ENCODE measurements at places on chromosomes 2 and 18.

- DNase-seq: no peak
Observed at GRCh38 chr2:140797718-140798117, 1333.1 kb downstream of the LRP1B start.

- DNase-seq: no peak
Observed at GRCh38 chr2:164714471-164714870, 93.2 kb upstream of the GRB14 start.

DNA sequence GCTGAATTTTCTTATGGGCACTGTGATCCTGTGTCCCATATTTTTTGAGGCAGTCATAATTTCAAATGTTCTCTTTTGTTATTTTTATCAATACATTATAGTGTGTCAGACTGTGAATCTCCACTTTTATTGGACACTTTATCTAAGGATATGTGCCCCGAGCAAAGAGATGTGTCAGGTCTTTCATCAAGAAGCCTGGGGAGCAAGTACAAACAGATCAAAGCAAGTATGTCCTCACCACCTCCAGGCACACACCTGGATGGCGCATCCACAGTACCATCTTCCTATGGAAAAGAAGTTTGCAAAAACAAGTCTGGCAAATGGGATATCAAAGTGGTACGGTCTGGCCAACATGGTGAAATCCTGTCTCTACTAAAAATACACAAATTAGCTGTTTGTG is 81.0 kb upstream of the ZNF236 start:
- DNase-seq: no peak

DNA sequence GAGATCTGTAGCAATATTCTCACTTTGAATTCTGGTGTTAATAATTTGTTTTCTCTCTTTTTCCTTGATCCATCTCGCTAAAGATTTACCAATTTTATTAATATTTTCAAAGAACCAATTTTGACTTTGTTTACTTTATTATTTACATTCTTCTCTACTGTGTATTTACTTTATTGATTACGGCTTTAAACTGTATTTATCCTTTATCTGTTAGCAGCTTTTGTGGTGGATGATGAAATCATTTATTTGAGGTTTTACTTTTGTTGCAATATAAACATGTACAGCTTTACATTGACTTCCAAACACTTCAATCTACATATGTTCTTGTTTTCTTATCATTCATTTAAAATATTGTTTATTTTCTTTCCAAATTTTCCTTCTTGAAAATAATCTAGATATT is 719.9 kb downstream of the ADCYAP1 start:
- DNase-seq: no peak

GRCh38 chr2:148459377-148459778 is 185.2 kb upstream of the EPC2 start:
- no peak for DNase-seq

GRCh38 chr2:88671786-88672427 is 19.6 kb upstream of the RPIA start:
- DNase-seq: no peak

GRCh38 chr2:47508641-47509040 is 105.7 kb downstream of the MSH2 start:
- DNase-seq: no peak

DNA sequence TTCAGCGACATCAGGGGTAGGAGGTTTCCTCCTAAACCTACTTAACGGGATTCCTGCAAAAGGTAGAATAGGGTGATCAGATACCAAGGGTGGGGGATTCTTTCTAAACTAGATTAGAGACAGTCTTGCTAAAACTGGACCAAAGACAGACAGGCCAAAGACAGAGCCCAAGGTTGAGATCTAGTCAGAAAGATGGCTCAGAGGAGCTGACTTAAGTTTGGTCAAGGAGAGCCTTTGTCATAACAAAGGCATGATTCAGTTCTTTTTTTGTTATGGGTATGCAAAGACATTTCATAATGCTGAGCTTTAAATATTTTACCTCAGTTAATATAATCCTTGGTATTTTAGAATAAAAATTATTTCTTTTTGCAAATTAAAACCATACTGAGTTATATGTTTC is 17.8 kb upstream of the GPR75 start:
- DNase-seq: no peak

DNA sequence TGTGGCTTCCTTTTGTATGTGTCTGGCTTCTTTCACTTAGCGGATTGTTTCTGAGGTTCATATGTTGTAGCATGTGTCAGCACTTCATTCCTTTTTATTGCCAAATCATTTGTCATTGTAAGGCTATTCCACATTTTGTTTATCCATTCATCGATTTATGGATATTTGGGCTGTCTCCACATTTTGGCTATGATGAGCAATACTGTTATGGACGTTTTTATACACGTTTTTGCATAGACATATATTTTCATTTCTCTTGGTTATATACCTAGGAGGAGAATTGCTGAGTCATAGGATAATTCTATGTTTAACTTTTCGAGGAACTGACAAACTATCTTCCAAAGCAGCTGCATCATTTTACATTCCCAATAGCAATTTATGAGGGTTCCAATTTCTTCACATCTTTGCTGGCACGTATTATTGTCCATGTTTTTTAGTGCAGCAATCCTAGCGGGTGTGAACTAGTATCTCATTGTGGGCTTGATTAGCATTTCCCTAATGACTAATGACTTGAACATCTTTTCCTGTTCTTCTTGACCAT is 48.1 kb upstream of the TBC1D8 start:
- no peak for DNase-seq

DNA sequence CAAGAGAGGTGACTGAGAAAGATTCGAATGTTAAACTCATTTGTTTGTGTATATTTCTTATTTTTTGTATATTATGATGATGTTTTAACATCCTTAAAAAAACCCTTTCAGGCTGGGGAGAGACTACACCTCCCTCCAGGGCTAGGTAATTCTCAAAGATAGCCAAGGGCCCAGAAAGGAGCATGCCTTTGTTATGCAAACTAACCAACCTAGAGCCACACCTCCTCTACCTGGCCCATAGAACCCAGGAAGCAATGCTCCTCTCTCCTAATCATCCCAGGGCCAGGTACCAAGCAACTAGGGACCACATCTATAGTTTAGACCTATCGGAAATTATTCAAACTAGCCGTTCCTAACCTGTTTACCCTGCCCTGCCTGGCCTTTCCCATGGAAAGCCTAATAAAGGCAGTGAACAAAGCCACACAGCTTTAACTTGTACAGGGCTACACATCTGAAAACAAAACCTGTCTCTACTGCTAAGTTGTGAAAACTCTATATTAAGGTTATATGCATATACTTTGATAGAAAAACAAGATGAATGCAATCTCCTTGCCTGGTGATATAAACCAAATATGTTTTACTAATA is 79.7 kb downstream of the COLEC12 start:
- no peak for DNase-seq

DNA sequence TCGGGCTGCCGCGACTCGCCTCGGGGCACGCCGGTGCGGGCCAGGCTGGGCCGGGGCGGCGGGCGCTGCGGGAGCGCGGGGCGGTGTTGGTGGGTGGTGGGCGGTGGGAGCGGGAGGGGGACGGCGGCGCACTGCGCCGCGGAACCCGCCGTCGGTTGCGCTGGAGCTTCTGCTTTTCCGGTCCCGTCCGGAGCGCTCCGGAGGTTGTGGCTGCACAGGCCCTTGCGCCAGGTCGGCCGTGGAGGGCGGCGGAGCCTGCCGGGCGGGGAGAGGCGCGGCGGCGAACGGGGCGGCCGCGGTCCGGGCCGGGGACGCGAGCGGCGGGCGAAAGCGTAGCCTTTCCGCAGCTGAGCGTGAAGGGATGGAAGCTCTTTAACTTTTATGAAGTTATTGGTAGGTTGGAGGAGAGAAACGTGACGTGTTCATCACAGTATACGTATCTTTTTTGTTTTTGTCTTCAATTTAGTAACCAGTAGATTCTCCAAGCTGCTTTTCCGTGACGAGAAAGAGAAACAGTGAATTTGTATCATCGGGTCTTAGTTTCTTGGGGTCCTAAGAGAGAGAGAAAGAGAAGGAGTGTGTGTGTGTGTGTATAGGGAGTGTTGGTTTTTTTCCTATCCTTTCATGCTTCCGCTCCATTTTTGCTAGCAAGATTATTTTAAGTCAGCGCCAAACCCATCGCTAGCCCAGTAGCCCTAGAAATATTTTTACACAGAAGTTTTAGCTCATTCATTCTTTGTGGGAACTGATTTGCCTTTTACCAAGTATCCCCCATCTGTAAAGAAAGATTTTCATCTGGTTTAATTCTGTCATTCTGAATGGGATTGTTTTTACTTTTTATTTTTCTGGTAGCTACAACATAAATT is 535 bp downstream of the ATG4B start:
- DNase-seq: peak; percentile 56

DNA sequence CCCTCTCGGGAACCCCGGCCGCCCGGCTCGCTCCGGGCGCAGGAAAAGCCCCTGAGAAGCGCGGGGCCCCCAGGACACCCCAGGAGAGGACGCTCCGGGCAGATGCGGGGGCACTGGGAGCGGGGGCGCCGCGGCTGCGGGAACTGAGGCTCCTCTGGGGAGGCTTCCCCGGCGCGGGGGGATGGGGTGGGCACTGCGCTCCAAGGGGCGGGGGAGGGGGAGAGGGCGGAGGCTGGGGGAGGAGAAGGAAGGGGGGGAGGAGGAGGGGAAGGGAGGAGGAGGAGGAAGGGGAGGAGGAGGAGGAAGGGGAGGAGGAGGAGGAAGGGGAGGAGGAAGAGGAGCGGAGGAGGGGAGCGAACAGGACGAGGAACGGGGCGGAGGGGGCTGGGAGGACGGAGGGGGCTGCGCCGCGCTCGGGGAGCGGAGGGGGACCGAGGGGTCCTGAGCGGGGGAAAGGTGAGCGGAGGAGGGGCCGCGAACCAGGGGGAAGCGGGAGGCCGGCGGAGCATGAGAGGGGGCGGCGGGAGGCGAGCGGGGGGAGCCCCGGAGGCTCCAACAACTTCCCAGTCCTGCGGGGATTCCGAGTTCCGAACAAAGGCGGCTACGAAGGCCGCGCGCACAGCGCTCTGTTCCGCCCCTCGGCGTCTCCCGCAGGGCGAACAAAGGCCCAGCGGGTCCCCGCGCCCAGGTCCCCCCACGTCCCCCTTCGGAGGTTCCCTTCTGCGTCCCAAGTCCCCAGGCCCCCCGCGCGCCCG is 742 bp downstream of the PXDN start:
- DNase-seq: no peak

- DNase-seq: peak; percentile 65
Observed at GRCh38 chr2:117835990-117836760, 21.7 kb downstream of the DDX18 start.

GRCh38 chr2:147644491-147644890 is 200.3 kb upstream of the ACVR2A start:
- DNase-seq: no peak

GRCh38 chr2:144715992-144716391 is 196.1 kb upstream of the ZEB2 start:
- DNase-seq: no peak

GRCh38 chr2:138421971-138422335 is 79.6 kb upstream of the SPOPL start:
- DNase-seq: no peak

DNA sequence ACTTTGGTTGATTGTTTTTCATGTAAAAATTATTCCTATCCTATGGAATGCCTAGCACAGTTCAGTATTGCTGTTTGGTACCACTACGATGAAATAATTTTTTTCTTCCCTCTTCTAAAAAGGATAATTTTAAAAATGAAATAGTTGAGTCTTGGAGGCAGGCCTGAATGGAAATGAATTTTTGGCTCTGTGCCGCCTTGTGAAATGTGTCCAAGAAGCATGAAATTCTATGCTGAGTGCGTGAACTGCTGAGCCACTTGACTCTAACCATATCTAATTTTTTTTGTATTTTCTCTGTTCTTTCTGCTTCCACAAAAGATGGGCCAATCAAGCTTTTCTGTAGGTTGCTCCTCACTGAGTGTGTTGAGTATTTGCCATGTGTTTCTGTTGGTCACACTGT is 95.0 kb downstream of the PRPF40A start:
- DNase-seq: no peak

DNA sequence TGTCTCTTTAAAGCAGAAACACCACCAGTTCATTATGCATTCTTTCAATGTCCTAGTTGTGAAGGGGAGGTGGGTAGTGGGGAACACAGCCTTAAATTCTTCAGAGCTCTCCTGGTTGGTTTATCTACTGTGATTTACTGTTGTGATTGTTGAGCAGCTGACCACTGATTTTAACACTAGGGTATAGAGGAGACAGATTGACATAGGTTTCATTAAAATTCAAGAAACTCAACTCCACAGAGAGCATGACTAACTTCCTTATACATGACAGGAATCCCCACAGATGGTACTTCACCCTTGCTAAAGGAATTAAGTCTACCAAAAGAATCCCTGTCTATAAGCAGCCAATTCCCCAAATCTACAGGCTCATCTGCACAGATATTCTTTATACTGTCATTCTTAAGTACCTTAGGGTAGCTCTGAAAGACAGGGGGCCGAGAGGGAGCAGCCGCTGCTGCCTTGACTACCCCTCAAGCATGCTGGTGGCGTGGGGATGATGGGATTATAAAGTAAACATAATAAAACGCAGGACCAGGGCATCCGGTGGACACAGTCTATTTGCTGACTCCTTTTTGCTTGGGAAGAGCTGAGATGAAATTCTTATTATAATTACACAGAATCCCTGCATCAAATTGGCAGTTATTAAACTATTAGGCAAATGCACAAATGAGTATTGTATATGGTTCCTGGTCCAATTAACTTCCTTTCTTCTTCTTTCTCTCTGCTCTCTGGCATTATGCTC is 1377.6 kb upstream of the PIK3C3 start:
- no peak for DNase-seq

DNA sequence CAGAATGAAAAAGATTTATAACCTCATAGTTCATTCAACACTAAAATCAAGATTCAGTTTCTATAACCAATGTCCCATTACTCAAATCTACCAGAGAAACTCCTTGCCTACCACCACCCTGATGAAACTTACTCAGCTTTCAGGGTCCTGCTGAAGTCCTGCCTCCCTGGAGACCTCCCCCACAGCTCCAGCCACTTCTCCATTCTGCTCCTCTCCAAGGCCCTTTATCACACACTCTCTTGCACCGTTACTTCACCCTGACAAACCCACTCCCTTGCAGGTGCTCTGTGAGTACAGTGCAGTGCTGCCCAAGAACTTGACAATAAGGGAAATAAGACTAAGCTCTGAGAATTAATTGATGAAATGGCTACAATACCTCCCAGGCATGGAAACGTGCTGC is 83.5 kb upstream of the CDCA7 start:
- DNase-seq: no peak

- DNase-seq: no peak
Observed at GRCh38 chr2:230930149-230930780, 5.2 kb upstream of the GPR55 start.

DNA sequence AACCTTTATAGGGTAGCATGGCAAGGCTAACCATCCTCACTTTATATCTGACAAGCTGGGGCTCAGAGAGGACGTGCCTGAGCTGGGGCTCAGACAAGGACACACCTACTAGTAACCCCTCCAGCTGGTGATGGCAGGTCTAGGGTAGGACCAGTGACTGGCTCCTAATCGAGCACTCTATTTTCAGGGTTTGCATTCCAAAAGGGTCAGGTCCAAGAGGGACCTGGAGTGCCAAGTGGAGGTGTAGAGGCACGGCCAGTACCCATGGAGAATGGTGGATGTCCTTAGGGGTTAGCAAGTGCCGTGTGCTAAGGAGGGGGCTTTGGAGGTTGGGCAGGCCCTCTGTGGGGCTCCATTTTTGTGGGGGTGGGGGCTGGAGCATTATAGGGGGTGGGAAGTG is 1.2 kb upstream of the DES start:
- DNase-seq: no peak
